ENCODE measurements at places on chromosomes 3 and 15.

DNA sequence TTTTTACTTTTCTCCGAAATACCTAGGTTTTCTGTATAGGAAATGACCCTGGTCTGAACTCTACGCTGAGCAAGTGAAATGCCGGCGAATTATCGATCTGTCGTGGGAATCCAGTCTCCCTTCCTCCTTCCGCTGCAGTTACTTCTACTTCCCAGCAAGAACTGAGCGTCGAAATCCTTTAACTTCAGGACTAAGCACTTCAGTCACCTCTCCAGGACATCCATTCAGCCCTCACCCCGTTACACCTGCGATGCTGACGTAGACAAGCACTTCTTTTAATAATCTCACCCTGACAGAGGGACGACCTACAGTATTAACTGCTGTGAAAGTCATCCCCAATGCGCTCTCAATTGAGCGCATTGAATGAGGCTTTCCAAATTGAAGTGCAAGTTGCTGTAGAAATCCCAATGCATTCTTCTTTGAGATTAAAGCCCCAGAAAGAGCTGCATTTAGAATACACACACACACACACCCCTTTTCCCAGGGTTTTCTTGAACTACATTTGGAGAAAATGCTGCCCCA lies 1.3 kb downstream of the TOP2B start:
- no peak for DNase-seq

DNA sequence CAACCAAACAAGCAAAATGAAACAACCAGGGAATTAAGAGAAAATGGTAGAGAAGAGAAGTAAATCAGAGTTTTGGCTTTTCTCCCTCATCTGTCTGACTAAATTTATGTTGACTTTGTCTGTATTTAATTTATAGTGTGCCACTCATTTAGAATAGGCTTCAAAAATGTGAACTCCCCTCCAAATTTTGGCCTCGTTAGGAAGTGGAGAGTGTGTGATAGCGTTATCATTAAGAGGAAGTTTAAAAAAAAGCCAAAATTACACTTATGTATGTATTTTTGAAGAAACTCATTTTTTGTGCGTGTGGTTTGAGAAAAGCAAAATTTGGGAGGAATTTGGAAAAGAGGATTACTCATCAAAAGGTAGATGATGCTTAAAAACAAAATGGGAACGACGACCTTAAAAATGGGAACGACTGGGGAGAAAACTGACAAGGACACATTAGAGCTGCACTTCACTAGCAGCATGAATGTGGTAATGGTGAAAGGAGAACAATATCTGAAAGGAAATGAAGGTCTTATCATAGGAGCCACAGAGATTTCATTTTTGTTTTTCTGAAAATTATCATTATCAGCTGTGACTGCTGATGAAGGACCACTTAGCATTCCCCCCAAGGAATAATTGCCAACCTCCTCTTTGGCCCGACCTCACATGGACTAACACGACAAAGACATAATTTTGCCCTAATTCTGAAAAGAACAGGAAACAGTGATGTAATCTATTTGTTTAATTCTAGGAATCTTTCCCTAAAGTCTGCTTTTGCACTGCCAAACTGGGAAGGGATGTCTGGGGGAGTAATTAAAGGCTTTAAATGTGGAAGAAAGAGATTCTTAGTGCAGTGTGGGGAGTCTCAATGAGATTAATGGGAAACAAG lies 163.2 kb upstream of the P2RY1 start:
- no peak for DNase-seq

DNA sequence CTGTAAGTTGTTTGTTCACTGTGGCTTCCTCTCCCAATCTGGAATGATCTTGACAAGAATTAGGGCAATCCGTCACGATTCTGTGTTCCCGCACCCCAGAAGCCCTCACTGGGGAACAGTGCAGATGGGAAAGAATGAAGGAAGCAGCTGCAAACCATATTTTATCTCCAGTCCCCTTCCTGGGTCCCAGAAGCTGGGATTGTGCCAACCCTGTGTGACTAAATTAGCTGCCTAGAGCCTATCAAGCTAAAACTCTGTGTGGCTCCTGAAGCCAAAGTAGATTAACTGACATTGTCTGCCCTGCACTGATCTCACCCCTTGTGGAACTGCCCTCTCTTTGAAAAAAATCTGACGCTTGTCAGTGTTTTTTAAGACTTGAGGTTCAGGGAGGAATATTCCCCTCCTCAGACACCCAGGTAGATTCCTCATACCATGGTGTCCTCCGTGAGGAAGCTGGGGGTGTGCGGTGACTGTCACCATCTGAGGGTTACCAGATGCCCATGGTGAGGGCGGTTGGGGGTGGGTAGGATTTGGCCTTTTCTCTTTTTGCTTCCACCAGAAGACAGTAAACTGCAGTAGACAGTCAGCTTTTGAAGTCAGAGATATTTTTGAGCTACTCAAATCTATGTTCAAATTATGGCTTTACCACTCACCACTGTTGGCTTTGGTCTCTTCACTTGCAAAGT lies 358.3 kb upstream of the TPM1 start:
- DNase-seq = no peak

GRCh38 chr3:126550488-126551051 lies 8.2 kb downstream of the C3orf22 start:
- no peak for DNase-seq

GRCh38 chr3:50392101-50392715 lies 32.9 kb upstream of the TMEM115 start:
- no peak for DNase-seq

- peak; percentile 95 for DNase-seq
Measured at GRCh38 chr3:138694287-138695007, 85.9 kb downstream of the FAIM start.

DNA sequence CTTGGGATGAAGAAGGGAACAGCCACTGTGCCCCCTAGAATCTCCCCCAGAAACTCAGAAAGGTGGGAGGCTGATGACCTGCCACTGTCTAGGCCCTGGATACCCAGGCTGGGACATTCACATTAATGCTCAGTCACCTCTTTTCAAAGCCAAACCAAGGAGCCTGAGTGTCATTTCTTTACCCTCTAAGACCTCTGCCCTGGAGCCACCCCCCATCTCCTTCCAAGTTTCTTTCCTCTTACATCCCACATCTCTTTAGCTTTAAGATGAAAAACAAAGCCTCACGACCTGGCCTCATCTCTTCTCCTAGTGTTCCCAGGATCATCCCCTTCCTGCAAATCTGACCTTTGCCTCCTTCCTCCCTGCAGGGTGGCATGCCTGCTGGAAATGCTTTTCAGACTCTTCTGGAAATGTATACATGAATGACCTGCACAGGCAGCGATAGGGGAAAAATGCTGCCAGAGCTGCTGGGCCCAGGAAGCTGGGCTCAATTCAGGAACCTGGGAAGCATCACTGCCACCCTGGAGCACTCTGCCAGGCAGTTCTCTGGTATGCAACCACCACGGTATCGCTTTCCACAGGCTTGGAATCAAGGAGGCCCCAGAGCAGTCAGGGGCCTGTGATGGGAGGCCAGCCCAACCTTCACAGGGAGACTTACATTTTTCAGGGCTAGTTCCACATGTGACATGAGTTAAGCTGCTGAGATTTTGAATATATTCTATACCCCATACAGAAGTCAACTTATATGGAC lies 67.6 kb downstream of the DAPK2 start:
- DNase-seq = no peak

- DNase-seq = no peak
Measured at GRCh38 chr15:63899193-63899592, 65.4 kb upstream of the HERC1 start.

DNA sequence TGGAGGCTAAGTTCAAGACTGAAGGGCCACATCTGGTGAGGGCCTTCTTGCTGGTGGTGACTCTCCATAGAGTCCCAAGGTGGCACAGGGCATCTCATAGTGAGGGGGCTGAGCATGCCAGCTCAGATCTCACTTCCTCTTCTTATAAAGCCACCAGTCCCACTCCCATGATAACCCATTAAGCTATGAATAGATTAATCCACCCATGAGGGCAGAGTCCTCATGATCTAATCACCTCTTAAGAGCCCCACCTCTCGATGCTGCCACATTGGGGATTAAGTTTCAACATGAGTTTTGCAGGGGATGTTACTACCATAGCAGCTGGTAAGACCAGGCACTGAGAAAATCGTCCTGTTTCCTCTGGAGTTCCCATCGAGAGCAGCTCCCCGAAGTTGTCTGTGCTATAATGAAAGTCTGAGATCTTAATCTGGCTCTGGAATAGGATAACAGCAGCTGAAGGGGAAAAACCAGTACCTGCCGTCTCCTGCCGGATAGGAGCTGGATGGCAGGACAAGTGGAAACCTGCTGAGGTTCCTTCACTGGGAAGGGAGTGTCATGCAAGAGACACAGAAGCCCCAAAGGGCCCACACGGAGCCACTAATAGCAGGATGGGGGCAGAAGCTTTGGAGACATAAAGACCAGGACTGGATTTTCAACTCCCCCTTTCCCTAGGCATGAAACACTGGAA lies 79.5 kb upstream of the EPHB3 start:
- no peak for DNase-seq

- DNase-seq = no peak
Measured at GRCh38 chr3:142945023-142945422, 18.5 kb downstream of the PAQR9 start.

DNA sequence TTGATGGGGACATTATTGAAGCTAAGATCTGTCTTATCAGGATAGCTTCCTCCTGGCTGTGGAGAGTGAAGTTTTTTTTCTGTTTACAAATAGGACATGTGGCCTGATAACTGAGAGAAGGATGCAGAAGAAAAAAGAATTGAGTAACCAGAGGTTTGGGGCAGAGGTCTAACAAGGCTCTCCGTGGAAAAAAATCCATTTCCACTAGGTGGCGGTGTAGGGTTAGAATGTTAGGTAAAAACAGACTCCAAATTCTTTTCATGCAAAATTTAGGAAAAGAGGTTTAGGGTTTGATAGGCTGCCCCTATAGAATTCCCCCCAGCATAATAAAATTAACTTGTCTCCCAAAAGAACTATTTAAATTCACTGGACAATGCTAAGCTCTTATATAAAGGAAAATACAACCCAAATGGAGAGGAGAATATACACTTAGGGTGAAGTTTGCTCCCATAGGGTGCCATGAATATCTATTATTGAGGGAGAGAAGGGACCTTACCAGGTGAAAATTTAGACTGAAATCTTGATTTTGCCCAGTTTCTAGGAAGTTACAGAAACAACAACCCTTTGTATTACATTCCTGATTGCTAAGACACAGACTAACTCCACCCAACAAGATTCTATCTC lies 1560.4 kb downstream of the OTOL1 start:
- no peak for DNase-seq

GRCh38 chr3:140332131-140332530 lies 345.7 kb upstream of the TRIM42 start:
- DNase-seq = no peak

GRCh38 chr3:143731320-143731719 lies 116.9 kb downstream of the SLC9A9 start:
- no peak for DNase-seq

GRCh38 chr15:78842519-78842918 lies 30.2 kb upstream of the MORF4L1 start:
- DNase-seq = no peak

- DNase-seq = no peak
Measured at GRCh38 chr3:78900426-78900825, 867.4 kb downstream of the ROBO1 start.

- no peak for DNase-seq
Measured at GRCh38 chr3:139476348-139476747, at the start of gene RBP2. TSS of gene RBP2 (minus strand) at chr3:139476516. CDS start at chr3:139476459, 57 bp downstream.

DNA sequence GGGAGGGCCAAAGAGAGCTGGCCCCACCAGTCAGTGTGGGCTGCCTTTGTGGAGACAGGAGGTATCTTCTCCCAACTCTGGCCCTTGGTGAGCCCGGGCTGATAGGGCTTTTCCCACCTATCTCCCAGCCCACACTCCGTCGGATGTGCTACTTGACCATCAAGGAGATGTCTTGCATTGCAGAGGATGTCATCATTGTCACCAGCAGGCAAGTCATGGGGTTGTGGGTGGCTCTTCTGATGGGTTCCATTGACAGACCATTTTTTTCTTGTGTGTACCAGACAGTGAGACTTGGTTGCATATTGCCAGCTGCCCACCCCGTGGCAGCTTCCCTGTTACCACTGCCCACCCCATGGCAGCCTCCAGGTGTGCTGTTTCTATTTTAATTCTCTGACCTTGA lies 3.3 kb downstream of the COPG1 start:
- no peak for DNase-seq

DNA sequence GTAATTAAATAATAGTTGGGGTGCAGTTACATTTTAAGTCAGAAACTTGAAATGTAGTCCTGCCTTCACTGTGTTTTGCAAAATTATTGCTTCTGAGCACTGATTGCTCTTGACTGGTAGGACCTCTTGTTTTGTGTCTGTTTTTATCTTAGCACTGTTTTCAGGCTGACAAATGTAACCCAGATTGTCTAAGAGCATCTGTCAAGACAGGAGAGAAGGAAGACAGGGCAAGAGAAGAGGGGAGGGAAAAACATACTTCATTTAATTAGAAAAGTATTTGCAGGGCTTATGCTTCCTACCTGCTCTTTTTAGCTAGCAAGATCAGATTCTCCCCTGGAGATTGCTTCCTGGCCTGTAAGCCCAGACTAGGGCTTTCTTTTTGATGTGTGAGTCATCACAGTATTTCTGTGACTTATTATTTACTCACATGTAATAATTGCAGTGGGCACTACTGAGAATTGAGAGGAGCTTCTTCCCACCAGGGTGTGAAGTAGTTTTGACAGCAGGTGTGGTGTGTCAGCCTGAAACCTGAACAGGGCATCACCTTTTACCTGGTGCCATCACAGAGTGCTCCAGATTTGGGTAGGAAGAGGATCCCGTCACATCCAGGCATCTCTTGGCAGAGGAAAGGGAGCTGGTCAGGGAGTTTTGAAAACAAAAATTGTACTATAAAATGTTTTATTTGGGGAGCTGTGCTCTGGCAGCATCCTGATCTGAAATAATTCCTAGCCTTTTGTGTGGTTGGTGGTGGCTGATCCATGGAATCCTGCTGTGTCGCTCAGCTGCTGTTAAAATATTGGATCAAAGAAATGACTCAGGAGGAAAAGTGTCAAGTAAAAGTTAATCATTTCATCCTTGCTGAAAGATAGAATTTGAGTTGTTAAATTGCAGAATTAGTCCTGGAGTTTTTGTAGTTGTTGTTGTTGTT lies 98.2 kb downstream of the TMEM108 start:
- DNase-seq = no peak

GRCh38 chr15:51260202-51260601 lies 78.2 kb downstream of the CYP19A1 start:
- no peak for DNase-seq

DNA sequence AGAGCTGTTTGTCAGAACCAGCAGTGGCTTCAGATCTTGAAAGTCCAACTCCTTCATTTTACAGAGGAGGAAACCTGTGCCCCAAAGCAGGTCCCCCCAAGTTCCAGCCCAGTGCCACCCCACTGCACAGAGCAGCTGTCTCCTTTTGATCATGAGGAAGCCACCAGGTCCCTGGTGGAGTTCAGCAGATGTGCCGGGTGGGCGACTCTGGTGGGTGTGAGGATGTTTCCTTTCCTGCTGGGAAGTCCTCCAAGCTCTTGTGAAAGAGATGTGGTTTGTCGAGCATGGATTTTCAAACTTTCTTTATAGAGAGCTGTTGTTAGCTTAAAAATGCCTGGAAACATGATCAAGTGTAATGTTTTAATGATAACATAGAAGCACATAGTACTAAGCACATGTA lies 52.0 kb downstream of the SMAD3 start:
- no peak for DNase-seq

Measured in AG04449 (cell line).